Foreskin keratinocyte (primary cell): ENCODE measurements at places on chromosomes 12 and 14. TPM values are rescaled to one million over a fixed set of nuclear protein-coding genes. Genes with fewer than 3 reads are reported as not detected.

GRCh38 chr12:122669397-122670070 lies 33.6 kb downstream of the HCAR2 start:
- DNase-seq, result no peak

- peak; percentile 23 for DNase-seq
These were observed 234.9 kb upstream of the PLEKHG7 start for GRCh38 chr12:92467886-92468285.

GRCh38 chr12:57244312-57244696 lies 6.7 kb downstream of the STAC3 start:
- DNase-seq, result no peak

GRCh38 chr14:81454572-81455218 lies 54.6 kb upstream of the STON2 start:
- no peak for DNase-seq

- DNase-seq, result peak; percentile 62
These were observed 13.5 kb upstream of the KRT8 start for GRCh38 chr12:52918351-52918750.

CACNB3 gene
- total RNA-seq, result 26.7 and 29.8 TPM in 2 replicates

- no peak for DNase-seq
These were observed 56.1 kb upstream of the DDX11 start for GRCh38 chr12:31017535-31017934.

DNA sequence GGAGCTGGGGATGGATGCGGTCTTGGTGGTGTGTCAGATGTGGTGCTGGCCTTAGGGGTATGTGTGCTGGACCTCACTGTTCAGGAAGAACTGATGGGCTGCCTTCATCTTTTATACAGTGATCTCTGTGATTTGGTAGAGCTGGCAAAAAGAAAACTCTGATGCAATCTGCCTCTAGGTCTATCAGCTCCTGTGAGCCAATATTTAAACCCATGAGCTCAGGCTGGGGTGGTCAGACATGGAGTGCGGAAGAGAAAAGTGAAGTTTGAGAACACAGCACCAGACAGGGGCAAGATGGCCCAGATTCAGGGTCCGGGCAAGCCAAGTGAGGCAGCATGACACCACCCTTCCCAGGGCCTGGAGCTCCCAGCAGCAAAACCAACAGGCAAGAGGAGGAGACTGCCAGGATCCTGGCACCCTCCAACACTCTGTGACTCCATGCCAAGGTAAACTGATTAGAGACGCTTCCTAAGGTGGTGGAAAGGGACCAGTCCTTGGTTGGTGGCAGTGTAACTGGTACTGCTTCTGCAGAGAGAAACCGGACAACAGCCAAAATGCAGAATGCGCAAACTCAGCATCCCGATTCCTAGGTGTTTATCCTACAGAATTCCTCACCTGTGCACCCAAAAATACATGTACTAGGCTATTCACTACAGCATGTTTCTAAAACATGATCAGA lies 82.3 kb downstream of the CHGA start:
- no peak for DNase-seq

DNA sequence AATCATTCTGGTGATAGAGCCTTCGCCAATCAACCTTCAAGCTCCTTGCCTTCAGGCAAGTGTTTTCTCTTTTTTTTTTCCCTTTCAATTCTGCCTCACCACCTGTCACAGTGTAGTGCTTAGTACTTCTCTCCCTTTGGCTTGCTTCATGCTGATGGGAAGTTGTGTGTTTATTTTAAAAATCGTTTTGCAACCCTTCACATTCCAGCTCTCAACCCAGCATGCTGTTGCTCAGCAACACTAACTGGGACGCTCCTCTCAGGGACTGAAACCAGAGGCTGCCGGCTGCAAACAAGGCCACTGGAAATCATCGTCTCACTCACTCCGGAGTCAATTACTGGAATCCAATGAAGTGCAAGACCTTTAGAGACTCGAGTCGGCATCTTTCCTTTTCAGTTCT lies 342.7 kb downstream of the PRKD1 start:
- DNase-seq, result no peak

KCNK10 gene
- total RNA-seq, result 0.11 and 0.17 TPM in 2 replicates

- DNase-seq, result no peak
These were observed 613 bp downstream of the SRSF9 start for GRCh38 chr12:120468821-120469449.

DNA sequence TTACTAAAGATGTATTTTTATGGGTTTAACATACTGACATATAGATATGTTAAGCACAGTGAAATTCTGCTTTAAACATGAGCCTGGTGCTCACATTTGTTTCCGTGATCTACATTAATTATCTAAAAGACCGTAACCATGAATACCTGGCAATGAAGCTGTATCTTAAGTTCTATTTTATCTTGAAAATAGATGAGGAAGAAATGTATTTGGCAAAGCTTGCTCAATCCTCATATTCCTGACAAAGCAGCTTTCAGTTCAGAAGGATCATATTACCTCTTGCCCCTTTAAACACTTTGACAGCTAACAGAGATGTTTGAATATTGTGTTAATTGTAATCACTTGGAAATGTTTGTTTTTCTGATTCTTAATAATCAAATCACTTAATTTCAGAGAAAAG lies 9.8 kb downstream of the EPYC start:
- DNase-seq, result no peak

GRCh38 chr12:38850461-38850860 lies 54.9 kb downstream of the CPNE8 start:
- no peak for DNase-seq

SPATA7 gene
- 4.4 TPM in 2 replicates for total RNA-seq

- no peak for DNase-seq
These were observed 352.7 kb downstream of the SYT1 start for GRCh38 chr12:79217306-79217705.

- peak; percentile 83 for DNase-seq
These were observed 33.6 kb downstream of the SDR9C7 start for GRCh38 chr12:56900583-56900982.

- DNase-seq, result no peak
These were observed 108.2 kb downstream of the PDE3A start for GRCh38 chr12:20476551-20476950.

GRCh38 chr14:67609642-67610310 lies 9.7 kb upstream of the PIGH start:
- DNase-seq, result no peak

DNA sequence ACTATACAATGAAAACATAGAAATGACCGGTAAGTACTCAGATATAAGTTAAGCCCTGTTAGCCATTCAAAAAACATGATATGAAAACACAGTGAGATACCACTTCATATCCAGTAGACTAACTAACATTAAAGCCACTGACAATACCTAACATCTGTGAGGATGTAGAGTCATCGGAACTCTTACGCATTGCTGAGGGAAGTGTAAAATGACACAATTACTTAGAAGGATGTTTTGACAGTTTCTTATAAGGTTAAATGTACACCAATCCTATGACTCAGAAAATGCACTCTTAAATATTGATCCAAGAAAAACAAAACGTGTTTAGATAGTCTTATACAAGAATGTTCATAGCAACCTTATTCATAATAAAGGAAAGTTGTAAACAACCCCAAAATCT lies 782.9 kb downstream of the BCL11B start:
- peak; percentile 52 for DNase-seq

TMEM52B gene
- not detected in 2 replicates for total RNA-seq

- DNase-seq, result no peak
These were observed 30.6 kb upstream of the TMX1 start for GRCh38 chr14:51209457-51209856.

FITM1 gene
- total RNA-seq, result 0.32 and 0.37 TPM in 2 replicates
